Brain pericyte (primary cell): ENCODE measurements at places on chromosomes 6 and 20.

DNA sequence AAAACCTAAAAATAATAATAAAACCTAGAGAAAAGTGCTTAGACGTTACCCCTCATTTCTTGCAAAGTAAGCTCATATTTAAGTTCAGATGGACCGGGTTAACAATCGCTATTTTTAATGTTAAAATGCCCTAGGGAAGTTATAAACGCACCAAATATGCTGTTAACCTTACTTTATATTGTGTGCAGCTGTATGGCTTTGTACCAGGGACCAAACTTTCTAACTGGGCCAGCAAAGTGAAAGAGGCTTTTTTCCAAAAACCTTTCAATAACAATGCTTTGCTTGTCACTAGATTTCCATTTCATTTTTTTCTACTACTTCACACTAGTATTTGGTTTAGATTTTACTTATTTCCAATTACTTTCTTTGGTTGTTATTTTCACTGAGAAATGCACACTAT is 248.5 kb downstream of the FOXC1 start:
- no peak for DNase-seq

DNA sequence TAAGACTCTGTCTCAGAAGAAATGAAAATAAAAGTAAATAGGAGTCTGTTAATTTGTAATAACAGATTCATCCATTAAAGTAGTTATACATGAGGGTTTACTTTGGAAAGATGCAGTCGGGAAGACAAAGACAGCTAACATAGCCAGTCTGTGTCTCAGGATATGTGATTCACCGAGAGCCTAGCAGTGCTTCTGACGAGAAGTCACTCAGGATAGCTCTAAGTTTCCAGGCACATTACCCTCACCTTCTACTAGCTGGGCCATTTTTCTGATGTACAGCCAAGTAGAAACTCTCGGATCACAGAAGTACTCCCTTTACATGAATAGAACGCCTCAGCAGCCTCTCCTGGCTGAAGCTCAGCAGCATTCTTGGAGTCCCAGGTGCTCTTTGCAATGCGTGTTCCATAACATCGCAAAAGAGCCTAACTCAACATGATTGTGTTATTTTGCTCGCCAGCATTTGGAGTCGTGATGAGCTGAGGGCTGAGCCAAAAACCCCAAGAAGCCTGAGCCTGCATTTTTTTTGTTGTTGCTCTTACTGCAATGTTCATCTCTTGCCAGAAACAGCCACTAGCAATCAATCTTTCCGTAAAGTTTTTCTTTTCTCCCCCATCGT is 22.4 kb upstream of the TASP1 start:
- DNase-seq, result no peak

GRCh38 chr6:105978974-105979373 is 107.2 kb upstream of the PRDM1 start:
- DNase-seq, result no peak

DNA sequence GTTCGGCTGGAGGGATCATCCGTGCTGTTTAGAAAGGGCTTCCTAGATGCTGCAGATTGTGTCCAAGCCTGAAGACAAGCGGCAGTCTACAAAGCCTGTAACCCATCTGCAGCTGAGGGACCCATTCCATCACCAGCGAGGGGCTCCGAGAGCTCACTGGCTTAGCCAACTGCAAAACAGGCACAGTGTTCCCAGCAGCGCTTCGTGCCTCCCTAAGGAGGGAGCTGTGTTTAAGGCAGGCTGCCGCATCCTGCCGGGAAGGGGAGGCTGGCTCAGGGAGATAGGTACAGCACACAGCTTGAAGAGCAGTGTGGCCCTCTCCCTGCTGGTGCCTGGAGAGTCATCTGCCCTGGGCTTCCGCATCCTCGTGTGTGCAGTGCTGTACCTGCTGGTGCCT is 32.4 kb downstream of the DUSP22 start:
- no peak for DNase-seq

DNA sequence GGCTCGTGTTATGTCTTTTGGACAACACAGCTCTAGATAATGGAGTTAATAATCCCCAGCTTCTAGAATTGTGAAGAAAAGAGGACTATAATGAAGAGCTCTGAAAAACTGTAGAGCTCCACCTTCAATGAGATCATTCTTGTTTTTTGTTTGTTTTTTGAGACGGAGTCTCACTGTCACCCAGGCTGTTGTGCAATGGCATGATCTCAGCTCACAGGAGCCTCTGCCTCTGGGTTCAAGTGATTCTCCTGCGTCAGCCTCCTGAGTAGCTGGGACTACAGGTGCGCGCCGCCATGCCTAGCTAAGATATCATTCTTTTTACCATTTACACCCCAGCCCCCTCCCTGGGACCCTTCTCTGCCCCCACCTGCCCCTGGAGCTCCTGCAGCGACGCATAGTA is 36.6 kb downstream of the ERGIC3 start:
- no peak for DNase-seq

GRCh38 chr6:165799391-165800153 is 136.5 kb upstream of the PDE10A start:
- peak; percentile 13 for DNase-seq

- DNase-seq, result no peak
Measured at GRCh38 chr6:81214414-81215091, 537.9 kb downstream of the TENT5A start.

DNA sequence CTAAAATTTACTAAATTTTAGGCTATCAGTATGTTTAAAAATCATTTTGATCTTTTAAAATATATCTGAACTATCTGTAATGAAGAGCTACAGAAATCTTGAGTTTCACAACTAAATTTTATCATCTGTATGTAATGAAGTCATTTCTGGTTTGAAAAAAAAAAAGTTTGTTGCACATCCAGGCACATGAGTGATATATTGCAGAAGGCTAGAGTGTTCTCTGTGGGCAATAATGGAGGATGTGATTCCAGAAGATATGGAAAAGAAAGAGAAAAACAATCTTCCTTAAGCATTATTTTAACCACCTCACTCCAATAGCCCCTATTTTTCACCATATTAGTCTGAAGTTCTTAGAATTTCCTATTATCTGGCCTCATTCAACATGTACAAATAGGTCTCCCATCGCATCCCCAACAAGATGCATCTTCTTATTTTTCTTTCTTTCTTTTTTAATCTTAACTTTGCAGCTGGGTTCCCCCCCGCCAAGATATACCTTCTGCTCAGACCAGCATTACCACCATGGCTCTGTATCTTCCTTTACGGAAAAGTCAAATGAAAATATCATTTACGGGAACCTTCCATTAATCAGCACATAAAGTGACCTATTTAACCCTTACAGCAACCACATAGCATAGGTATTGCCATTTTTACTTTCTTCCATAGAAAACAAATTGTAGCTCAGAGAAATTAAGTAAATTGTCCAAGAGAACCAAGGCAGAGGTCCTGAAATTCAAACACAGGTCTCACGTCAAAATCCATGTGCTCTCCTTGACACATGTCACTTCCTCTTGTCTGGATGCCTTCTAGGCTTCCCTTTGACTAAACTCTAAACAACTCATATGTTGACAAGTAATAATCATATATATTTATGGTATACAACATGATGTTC is 116.9 kb downstream of the KIF13A start:
- no peak for DNase-seq

GRCh38 chr6:52616059-52616690 is 39.3 kb upstream of the TRAM2 start:
- no peak for DNase-seq

- DNase-seq, result no peak
Measured at GRCh38 chr6:107877968-107878367, 53.9 kb upstream of the SCML4 start.

GRCh38 chr6:139485742-139486475 is 111.5 kb upstream of the CITED2 start:
- DNase-seq, result no peak

GRCh38 chr6:136737871-136738691 is 54.2 kb downstream of the MAP3K5 start:
- no peak for DNase-seq

GRCh38 chr6:92777146-92777740 is 642.1 kb downstream of the EPHA7 start:
- no peak for DNase-seq

DNA sequence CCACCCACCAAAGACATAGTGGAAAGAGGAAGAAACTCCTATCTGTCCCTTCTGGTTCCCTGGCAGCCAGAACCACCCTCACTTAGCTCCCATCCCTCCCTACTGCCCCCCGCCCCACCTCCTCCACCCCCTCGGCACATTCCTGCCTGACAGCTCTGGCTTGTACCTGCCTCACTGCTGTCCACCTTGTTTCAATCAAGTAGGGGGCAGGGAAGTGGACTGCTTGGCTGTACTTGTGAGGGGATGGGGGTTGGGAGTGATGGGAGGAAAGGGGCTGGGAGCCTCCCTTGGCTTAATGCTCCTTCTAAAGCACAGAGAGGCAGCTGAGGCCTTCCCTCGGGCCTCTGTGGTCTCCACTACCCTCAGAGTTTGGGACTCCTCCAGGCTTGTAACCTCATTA is 22.1 kb upstream of the ZNF76 start:
- no peak for DNase-seq

GRCh38 chr20:61956396-61957342 is 109.0 kb downstream of the TAF4 start:
- DNase-seq, result no peak

DNA sequence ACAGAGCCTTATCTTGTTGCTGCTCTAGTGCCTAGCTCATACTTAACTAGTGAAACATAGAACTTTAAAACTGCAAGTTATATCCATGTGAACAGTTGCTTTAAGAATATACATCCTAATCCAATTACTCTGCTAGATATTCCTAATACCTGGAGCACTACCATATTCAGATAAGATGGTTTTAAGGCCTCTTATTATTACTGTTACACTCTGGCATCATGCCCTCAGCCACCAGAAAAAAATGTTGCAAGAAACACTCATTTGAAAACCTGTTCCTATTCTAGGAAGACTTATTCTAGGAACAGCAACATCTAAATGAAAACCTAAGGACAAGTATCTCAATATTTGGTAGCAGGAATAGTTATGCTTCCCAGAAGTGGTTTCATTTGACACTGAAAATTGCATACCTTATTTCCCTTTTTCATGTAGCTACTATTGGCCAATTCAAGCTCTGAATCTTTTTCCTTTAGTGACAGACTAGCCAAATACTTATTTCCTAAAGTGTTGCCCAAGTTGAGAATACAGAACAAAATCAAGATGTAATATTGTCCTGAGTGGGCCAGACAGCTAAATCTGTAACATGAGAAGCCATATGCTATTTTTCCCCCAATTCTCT is 4.8 kb upstream of the MTFR2 start:
- no peak for DNase-seq

DNA sequence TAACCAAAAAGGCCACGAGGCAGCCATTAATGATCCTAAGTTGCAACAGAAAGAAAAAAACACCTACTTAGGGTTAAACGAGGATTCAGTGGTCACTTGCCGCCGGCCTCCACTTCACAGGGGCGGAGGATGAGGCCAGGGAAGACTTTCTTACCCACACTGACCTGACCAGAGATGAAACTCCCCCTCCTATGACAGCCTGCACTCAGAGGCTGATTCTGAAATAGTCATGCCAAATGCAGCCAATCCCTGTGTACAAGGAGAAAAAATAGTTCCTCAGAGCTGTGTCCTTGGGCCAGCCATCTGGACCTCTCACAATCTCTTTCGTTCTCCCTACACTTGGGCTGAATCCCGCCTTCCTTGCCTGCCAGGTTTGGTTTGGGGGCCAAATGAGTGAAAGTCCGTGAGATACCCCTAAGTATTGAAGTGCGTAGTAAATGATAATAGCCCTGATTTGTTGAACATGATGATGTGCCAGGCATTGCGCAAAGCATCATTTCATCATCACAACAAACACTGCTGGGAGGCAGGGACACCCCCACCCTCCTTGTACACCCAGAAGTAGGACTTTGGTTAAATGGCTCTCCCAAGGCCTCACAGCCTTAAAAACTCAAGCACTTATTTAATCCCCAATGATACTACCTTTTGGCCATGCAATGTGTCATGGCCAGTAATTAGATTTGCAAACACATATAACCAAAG is 3.2 kb upstream of the IRF4 start:
- DNase-seq, result no peak

DNA sequence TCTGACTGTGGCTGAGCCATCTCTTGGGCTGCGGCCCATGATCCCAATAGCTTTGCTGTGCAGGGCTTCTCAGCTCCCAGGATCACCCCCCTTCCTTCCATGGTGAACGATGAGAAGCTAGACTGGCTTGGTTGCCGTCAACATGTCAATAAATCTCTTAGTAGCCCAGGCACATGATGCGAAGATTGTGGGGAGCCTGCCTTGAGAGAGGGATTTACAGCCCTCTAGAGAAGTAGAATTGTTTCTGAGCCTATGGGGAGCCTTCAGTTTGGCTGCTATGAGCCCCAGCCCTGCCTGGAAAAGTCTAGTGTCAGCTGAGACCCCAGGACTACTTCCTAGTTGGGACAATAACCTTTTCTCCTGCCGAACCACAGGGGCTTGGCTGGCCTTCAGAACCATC is 3.3 kb upstream of the PIGT start:
- DNase-seq, result no peak

GRCh38 chr20:53124803-53125202 is 152.6 kb downstream of the TSHZ2 start:
- DNase-seq, result no peak

DNA sequence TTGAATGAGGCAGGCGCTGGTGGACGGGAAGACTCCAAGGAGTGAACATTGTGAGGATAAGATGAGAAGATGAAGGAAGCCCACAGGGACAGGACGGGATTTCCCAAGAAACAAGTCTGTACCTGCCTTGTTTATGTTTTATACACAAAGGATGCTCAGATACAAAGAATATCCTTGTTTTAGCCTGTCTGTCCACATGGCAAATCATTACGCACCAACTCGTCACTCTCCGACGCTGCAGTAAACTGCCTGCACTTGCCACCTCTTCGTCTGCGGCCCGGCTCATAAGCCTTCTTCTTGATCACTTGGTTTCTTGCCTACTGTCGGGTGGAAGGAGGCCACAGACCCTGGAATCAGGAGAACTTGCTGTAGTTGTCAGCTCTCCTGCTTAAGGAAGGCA is 85.4 kb downstream of the CD83 start:
- DNase-seq, result no peak

DNA sequence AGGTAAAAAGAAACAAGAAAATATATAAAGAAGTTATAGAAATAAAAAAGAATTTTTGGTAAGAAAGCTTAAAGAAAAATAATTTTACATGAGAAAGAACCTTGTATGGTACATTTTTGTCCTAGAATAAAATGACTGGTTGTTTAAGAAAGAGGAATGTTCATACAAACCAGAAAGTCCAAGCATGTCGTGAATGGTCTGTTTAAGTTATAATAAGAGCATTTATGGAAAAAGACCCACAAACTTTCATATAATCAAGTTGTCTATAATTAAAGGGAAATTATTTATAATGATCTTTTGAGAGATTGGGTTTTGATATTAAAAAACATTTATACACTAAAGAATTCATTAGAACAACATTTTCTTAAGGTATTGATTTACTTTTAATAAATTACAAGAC is 27.8 kb upstream of the FAM110A start:
- no peak for DNase-seq

GRCh38 chr6:74199215-74199915 is 503.4 kb downstream of the CD109 start:
- DNase-seq, result no peak

DNA sequence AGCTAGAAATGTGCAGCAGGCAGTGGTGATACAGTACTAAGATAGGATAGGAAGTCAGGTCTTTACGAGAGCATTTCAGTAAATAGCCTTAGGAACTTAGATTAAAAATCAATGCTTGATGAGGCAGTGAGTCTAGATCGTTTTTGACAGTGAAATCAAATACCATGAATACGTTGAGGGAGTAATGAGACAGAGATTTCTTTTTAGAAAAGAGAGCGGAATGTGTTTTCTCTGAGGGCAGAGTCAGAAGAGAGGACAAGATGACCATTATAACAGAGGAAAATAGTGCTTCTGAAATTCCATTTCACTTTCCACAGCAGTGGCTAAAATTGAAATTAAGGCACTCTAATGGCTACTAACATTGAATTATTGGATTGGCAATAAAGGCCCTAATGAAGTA is 339.6 kb downstream of the UTRN start:
- no peak for DNase-seq
